ENCODE measurements at places on chromosomes 3 and 15. TPM values are rescaled to one million over a fixed set of nuclear protein-coding genes. Genes with fewer than 3 reads are reported as not detected.

The PLA2G4F gene
- total RNA-seq, result not detected

The THAP10 gene
- 7.1 TPM for total RNA-seq

The PAK2 gene
- 21.4 TPM for total RNA-seq

The GCHFR gene
- 4.2 TPM for total RNA-seq

The UBA5 gene
- total RNA-seq, result 33.4 TPM

The REC114 gene
- total RNA-seq, result not detected

The AGTR1 gene
- total RNA-seq, result 2.8 TPM

The ROPN1 gene
- total RNA-seq, result not detected

The CTXN2 gene
- not detected for total RNA-seq

The SENP7 gene
- total RNA-seq, result 7.1 TPM

The ERICH6 gene
- not detected for total RNA-seq

The FOXB1 gene
- not detected for total RNA-seq

The SCN5A gene
- 0.34 TPM for total RNA-seq
